NCI-H2029 (cell line): ENCODE measurements at places on chromosomes 7 and 10.
A peak's percentile ranks its signal among the peaks of the same experiment; 100 is the strongest.

GRCh38 chr7:44163591-44163990 is 22.5 kb upstream of the MYL7 start:
- no peak for DNase-seq

DNA sequence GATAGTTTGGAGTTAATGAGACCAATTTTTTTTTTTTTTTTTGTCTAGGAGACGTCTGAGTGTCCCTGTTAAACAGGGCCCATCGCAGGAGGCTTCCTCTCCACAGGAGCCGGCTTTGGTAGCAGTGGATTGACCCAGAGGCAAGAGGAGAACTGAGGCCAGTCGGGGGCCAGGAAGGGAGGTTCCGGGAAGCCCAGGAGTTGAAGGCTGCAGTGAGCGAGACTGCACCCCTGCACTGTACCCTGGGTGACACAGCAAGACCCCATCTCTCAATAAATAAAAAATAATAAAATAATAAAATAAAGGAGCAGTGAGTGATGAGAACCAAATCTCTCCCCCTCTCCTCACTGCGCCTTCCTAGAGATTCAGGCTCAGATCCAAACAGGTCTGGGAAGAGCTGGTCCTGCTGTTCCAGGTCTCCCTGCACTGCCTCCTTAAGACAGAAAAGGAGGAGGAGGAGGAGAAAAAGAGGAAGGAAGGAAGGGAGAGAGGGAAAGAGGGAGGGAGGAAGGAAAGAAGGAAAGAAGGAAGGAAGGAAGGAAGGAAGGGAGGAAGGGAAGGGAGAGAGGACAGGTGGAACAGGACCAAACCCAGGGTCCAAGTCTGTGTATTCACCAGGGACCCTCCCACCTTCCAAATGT is 3.5 kb downstream of the MNX1 start:
- DNase-seq: no peak

- DNase-seq: no peak
Measured at GRCh38 chr10:122746408-122746807, 46.8 kb upstream of the C10orf120 start.

DNA sequence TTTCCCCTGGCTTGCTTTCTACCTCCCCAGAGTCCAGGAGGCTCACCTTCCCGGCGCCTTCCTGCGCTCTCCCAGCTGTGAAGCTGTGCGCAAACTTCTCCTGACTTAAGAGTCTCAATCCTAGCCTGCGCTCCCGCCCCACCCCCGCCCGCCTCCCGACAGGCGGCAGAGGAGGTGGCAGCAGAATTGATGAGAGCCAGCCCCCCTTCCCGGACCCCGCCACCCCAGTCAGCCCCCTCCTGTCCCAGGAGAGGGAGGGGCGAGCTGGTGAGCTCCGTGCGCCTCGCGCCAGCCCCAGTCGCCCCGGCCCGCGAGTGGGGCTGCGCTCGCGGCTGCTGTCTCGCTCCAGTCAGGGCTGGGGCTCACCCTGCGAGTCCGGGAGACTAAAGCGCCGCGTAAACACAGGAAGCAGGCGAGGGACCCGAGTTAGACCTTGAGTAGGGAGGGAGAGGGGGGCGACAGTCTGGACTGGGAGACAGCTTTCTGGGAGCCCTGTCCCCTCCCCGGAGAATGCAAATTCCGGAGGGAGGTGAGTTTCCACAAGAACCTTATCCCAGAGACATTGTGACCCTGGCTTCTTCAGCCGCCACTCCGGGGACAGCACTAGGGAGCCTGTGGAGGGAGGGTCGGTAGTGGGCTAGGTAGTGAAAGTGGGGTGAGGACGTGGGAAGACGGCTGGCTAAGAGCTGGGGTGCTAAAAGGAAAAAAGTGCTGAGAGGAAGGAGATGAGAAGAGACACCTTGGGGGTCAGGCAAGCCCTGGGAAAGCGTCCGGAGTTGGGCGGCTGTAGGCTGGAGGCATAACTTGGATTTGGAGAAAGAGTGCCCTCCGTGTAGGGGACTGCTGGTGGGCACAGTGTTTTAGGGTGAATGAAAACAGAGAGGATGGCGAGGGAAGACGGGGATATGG is at the start of gene CALCR:
TSS of gene CALCR (minus strand) at position 79 of the 909 bp plus-strand sequence. CDS start 87,743 bp downstream, outside the sequence.
- DNase-seq: no peak

GRCh38 chr7:142556740-142557139 is 192.5 kb upstream of the PRSS1 start:
- DNase-seq: no peak

DNA sequence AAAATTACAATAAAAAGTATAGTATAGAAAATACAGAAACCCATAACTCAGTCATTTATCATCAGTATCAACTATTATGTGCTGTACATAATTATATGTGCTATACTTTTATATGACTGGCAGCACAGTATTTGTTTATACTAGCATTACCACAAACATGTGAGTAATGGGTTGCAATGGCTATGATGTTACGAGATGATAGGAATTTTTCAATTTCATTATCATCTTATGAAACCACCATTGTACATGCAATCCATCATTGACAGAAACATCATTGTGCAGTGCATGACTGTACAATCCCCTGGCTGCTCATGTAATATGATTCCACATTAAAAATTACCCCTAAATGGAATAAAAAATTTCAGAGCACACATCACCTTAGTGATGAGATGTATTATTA is 55.7 kb upstream of the TMEM229A start:
- DNase-seq: no peak

- DNase-seq: no peak
Measured at GRCh38 chr7:1844951-1845390, 174.9 kb downstream of the ELFN1 start.

GRCh38 chr7:149422914-149423301 is 38.0 kb downstream of the ZNF777 start:
- peak; percentile 9 for DNase-seq

- DNase-seq: no peak
Measured at GRCh38 chr10:132458586-132459300, 61.7 kb downstream of the PWWP2B start.

GRCh38 chr10:43120929-43121314 is 17.3 kb upstream of the CSGALNACT2 start:
- DNase-seq: no peak
